ENCODE measurements at places on chromosomes 16 and 17.

GRCh38 chr16:14002416-14002990, 68.6 kb upstream of the MRTFB start:
- DNase-seq: no peak

GRCh38 chr17:81429821-81430551, 34.7 kb downstream of the BAHCC1 start:
- DNase-seq: peak; percentile 44

DNA sequence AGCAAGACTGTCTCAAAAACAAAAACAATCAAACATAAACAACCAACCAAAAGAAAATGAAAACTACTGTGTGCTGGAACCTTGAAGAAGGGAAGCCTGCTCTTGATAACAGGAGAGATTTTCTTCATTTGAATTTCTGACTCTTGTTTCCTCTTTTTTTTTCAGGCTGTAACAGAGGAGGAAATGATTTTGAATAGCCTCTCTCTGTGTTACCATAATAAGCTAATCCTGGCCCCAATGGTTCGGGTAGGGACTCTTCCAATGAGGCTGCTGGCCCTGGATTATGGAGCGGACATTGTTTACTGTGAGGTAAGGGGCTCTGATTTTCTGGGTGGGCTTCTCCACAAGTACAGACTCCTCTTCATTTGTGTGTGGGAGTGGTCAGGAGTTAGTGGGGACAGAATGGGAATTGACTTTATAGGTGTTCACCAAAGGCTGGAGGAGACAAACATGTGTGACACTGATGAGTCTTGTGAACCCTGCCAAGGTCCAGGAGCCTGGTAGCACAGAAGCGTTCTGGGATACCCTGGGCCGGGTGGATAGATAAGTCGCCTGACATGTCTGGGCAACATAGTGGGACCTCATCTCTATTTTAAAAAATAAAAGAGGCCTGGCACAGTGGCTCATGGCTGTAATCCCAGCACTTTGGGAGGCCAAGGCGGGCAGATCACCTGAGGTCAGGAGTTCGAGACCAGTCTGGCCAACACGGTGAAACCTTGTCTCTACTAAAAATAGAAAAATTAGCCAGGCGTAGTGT, 14.9 kb downstream of the DUS2 start:
- DNase-seq: no peak

- no peak for DNase-seq
These were observed 21.4 kb downstream of the ZC3H18 start for GRCh38 chr16:88591577-88592021.

GRCh38 chr17:53058031-53058430, 764.7 kb upstream of the KIF2B start:
- DNase-seq: no peak

DNA sequence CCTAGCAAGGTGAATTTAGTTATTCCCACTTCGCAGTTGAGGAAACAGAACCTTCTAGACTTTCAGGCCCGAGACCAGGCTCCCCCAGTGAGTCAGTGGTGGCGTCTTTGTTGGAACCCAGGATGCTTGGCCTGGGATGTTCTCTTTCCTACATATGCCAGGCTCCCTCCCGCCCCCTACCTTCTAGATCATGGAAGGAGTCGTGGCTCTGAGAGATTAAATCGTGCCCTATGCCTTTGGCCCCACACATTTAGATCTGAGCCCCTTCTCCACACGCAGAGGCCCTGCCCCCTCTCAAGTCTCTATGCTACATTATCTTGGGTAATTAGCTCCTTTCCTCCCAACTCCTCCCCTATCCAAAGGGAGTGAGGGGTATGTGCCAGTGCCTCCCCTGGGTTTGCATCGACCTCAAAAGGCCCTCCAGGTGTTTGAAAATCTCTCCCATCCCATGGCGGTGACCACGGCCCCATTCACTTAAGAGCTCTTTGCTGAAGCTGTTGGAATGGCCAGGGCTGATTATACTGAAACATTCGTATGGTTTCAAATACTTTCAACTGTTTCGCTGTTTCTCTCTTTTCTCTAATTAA, 3.0 kb downstream of the NGFR start:
- DNase-seq: no peak

DNA sequence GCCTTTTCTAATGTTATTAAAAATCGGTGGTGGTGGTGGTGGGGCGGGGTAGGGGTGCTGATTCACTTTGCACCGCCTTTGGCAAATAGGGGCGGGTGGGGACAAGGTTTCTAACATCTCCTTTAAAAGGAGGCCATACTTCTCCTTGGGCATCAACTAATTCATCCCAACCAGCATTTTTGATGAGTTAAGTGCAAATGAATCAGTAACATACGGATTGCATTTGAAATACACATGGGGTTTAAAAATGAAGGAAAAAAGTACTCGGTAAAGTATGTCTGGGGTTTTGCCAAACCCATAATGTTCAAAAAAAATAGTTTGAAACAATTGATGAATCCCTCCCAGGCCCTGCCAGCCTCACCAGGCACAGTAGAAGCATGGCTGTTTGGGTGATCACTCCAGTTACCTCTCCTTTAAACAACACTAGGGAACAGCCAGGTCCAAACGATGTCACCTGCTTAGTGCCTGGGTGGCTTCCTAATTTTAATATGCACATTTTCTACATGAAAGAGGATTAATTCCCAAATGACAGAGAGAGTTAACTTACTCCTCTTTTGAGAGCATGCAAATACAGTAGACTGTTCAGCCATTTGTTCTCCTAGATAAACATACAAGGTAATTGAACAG, 107.2 kb downstream of the ANKFN1 start:
- peak; percentile 53 for DNase-seq

DNA sequence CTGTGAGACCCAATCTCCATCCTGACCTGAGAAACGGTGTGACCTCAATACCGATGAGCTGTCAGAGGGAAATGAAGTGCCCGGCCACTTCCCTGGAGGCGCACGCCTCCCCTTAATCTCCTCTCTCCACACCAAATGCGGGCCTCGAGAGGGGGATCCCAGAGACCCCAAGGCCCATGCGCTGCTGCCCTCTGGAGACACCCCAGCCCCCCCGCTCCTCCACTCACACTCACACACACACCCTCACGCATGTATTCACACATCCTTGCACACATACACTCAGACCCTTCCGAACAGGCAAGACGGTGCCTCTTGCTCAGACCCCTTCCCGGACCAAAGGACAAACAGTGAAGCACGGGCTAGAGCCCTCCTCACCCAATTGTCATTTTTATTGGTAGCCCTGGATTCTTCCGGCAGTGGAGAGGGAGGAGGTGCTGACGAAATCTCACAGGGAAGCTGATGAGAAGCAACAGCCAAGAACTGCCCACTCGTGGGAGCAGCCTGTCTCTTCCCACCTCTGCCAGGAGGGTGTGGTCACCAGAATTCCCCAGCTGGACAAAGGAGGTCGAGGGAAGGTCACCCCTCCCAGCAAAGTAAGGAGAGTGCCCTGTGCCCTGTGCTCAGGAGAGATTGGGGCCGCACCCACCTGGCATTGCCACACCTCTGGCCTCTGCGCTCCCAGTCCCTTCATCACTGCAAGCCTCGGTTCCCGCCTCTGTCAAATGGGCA, 136.0 kb upstream of the TNRC6C start:
- no peak for DNase-seq

- DNase-seq: no peak
These were observed 366.7 kb downstream of the KCNJ2 start for GRCh38 chr17:70535986-70536385.

Measured in fibroblast of gingiva (primary cell).